ENCODE measurements at places on chromosomes 11 and 22.

- no peak for DNase-seq
Observed at GRCh38 chr11:72776117-72776843, 17.6 kb downstream of the STARD10 start.

DNA sequence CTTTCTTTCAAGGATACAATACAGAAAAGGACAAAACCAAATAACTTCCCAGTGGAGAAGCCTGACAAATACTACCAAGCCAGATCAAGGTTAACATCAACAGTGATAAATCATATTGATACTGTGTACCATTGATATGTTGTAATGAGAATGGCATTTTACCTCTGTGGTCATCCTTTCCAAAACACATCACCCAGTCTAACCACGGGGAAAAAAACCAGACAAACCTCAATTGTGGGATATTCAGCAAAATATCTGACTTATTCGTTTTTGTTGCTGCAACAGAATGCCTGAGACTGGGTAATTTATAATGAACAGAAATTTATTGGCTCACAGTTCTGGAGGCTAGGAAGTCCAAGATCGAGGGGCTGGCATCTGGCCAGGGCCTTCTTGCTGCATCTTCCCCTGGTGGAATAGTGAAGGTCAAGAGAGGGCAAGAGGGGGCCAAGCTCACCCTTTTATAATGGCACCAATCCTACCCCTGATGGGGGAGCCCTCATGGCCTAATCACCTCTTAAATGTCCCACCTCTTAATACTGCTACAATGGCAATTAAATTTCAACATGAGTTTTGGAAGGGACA, 66.1 kb downstream of the FAM76B start:
- DNase-seq, result no peak

DNA sequence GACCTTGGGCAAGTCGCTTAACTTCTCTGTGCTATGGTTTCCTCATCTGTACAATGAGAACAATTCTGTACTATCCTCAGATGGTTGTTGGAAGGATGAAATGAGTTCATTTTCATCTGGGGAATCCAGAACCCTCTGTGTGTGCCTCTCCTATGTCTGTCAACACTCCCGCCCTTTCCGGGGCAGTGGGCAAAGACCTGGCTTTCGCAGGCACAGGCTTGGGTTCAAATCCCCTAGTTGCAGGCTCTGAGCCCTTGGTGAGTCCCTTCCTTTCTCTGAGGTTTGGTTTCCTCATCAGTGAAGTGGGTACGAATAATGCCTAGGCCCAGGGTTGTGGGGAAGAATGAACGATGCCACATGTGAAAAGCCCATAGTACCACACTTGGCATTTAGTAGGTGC, 6.0 kb downstream of the PNPLA5 start:
- DNase-seq, result no peak

GRCh38 chr22:49601614-49602321, 225.9 kb downstream of the BRD1 start:
- DNase-seq, result no peak

DNA sequence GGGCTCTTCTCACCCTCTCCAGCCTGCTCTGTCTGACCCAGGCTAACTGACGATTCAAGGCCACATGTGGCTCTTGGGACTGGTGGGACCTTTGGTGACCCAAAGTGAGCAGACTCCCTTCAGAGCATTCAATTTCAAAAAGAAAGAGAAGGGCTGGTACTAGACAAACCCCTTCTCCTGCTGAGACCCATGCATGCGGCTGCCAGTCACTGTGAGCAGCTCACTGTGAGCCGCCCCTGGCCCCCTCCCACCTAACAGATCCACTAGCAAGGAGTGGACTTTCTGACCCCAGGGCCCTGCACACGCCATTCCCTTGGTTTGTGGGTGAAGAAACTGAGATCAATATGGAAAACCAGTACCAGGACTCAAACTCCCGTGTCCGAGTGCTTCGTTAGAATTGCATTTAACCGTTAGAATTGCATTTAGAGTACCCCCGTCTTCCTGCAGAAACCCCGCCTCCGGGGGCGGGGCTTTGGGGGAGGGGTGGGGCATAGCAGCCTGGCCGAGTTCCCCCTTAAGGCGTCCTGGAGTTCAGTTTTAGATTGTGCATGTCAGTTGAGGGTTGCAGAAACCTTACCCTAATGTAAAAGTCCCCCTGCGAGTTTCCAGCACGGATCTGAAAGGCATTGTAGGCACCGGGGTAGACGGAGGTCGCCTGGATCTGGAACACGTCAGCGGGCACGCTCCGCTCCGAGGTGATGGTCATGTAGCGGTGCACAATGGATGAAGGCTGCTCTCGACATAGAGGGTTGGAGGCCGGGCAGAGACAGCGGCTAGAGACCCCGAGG, 5.1 kb downstream of the EFEMP2 start:
- no peak for DNase-seq

DNA sequence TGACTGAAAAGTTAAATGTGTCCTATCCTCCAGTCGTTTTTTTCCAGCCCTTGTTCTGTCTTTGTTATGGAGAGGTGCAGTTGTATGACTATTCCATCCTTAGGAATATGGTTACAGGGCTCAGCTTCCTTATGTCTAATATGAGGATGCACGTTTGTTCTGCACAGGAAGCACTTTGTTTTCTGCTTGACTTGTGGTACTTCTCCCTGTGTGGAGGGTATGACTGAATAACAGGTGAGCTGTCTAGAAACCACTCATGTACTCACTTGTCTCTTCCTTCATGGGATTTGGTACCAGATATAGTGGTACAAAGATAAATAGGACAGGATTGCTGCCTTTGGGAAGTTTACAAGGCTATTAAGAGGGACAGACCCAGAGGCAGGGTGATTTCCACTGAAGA, 17.4 kb downstream of the CABIN1 start:
- no peak for DNase-seq

DNA sequence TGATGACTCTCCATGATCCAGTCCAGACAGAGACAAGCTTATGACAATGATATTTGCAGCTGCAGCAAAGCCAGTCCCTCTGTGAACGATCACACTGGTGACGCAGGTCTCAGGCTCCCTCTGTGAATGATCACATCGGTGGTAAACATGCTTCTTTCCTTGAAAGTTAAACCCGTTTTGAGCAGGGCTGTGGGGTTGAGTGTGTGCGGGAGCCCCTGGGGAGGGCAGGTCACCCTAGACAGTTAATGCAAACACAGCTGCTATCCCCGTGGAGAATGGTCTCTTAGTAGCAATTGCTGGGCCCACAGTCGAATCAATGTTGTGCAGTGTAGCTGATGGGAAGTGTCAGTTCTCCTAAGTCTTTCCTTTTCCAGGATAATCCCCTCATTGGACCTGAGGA, 71.0 kb upstream of the KIRREL3 start:
- no peak for DNase-seq

DNA sequence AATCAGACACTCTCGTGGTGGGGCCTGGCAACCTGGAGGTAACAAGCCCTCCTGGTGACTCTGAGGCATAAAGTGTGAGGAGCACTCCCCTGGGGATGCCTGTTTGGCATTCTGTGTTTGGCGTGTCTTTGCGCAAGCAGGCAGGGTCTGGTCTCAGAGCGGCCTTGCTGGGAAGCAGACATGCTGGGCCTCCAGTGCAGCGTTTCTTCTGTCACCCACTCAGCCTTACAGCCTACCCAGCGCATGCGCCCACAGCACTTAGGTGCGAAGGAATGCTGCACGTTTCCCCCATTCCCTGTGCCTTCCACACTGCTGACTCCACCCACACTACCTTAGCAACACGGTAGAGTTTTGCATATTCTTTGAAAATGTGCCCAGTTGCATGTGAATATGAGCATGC, 7.4 kb upstream of the CXCR5 start:
- no peak for DNase-seq

DNA sequence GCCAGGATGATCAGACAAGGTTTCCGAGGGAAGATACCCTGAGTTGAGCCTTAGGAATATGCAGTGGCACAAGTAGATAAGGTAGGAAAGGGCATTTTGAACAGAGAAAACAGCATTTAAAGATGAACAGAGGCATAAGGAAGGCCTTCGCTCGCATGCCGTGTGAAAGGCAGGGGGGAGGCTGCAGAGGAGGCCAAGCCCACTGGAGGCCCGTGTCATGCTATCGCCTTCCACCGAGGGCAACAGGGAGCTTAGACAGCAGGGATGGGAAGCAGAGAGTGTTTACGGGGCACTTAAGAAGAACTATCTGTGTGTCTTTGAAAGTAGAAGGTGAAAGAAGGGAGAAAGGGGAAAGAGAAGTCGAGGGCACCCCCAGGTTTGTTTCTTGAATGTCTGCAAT, 148.3 kb downstream of the PKNOX2 start:
- DNase-seq, result no peak

- DNase-seq, result peak; percentile 64
Observed at GRCh38 chr11:1050581-1051355, 14.2 kb upstream of the MUC6 start.

GRCh38 chr11:90448256-90448655, 225.4 kb upstream of the CHORDC1 start:
- DNase-seq, result no peak

- DNase-seq, result no peak
Observed at GRCh38 chr11:8183111-8183510, 14.3 kb upstream of the RIC3 start.

GRCh38 chr11:75365711-75366181, 14.3 kb upstream of the ARRB1 start:
- DNase-seq, result peak; percentile 60

GRCh38 chr11:96054870-96055705, 131.2 kb upstream of the MTMR2 start:
- DNase-seq, result peak; percentile 70

GRCh38 chr11:89493431-89493830, 2.3 kb upstream of the NOX4 start:
- no peak for DNase-seq

DNA sequence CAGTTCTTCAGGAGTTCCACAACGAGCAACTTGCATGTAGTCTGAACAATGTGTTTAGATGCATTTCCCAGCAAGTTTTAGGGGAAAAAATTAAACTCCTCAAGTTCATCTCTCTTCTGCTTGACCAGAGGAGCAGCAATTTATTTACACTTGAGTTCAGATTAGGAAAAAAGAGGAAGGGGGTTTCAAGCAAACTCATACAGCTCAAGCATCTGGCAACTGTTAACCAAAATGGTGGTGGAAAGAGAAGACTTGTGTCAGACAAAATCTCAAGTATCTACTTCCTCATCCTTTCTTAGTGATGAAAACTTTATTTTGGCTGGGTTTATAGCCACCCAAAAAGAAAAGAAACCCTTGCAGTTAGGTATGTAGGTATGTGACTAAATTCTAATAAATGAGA, 29.1 kb upstream of the PICALM start:
- DNase-seq, result no peak

DNA sequence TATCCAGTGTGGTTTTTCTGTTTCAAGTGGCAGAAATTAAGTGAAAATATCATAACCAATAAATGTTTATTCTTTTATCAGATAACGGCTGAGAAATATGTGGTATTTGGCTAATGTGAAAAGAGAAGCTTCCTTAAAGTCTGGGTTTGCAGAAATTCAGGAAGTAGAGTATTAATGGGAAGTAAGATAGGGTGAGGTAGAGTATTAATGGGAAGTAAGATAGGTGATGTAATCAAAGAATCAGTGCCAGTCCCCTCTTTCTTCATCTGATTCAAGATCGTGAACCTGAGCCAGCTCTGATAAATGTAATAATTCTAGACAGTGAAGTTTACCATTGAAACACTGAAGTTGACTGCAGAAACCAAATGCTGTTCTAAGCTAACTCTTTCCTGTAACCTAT, 30.9 kb downstream of the TRPC6 start:
- DNase-seq, result no peak

DNA sequence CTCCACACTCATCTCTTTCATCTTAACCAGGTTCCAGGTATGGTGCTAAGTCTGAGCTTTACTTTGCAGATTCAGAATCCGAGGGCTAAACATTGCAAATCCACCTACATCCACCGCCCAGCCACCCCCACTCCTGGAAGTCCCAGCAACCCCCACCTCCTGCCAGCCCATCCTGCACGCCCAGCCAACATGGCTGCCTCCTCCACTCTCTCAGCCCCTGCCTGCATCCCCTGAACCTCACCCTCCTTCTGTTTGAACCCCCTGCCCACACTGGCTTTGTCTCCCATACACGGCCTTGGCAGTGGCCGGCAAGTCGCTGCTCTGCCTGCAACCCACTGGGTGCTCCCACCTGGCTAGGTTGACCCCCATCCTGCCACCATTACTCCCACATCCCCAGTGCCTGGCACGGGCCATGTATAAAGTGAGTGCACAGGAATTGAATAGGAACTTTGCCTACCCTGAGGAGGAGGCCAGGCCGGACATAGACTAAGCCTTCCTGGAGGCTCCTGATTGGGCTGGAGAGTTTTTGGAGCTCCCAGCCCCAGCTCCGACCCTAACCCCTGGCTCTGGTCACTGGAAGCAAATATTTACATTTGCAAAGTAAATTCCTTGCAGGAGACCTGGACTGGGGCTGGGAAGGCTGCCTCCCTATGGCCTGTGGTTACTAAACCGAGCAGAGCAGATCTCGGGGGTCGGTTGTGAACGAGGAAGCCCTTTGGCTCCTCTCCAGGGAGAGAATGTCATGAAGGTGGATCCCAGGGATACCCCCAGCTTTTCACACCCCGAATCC, 14.4 kb downstream of the EMID1 start:
- no peak for DNase-seq

DNA sequence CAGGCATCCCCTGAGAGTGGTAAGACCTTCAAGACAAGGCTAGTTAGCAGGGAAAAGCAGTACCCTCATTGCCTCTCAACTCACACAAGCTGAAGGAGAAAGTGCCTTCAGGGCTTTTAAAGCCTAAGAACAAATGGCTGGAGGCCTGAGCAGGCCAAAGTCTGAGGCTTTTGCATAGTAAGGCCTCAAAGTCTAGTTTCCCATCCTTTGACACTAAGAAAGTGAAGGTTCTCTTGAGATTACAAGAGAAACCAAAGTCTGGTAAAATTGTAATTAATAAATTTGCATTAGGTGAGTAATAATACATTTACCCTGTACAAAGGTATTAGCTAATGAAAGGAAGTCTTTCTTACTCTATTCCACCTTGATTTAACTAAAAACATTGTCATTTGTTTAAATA, 47.0 kb upstream of the CCDC89 start:
- no peak for DNase-seq

DNA sequence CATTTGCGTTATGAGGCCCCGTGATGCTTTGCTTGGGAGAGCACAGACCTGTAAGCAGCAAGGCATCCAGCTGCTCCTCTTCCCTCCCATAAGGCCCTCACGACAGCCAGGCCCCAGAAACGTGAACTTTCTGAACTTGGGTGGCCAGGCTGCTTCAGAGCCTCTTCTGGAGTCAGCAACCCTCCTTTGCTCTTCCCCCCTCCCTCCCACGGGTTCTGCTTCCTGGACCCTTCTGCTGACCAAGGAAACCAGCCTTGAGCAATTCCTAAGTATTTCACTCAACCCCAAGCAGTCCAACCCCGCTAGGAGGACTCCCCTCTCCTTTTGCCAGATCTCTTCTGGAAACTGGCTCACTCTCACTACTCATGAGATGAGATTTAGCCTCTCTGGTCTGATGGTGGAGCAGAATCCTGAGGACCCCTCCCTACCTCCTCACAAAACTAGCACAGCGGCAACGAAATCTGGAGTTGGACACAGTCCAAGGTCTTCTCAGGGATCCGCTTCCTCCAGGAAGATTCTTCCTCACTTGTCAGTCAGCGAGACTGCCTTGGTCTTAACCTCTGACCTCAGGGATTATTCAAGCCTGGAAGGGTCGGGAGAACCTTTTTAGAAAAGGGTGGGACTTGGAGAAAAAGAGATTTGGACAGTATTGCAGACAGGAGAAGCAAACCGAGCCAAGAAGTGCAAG, 86.2 kb downstream of the UBASH3B start:
- DNase-seq, result no peak
